ENCODE measurements at places on chromosomes 12 and 14.

DNA sequence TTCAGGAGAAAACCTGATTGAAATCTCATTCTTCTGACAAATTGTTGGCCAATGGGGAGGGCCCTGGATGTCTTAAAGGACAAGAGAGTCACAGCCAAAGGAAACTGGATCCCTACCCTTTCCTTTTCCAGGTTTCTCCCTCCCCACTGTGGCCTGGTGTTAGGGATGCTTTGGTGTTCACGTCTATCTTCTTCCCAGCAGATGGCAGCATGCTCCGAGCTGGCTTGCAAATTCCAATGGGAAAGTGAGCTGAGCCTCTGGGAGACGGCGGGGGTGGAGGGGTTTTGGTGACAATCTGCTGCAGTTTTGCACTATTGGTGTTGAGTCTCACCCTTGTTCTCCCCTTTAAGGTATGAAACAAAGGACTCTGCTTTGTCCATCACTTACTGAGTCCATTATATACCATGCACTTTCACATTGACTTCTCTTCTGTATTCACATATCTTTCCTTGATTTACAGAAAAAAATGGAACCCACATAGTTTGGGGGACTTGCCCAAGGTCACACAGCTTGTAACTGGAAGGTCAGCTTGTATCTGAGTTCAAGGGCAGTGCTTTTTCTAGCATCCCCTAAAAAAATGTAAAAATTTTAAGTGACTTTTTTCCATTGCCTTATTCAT is 39.3 kb downstream of the CCDC177 start:
- peak; percentile 62 for DNase-seq

DNA sequence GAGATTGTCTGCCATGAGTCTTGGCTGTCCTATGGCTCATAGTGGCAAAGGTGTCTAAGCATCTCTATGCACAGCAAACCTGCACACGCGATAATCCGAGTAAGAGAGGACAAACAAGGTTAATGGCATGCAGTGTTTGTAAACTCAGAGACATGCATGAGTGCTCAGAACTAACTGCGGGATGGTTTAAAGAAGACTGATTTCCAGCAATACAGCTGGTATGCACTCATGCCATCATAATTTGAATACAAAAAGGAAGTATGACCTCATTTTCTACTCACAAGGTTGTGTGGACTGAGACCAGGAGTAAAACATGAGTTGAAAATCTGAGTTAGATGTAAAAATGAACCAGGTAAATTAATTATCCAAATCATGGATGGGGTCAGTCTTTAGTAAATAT is 16.6 kb upstream of the TCP11L2 start:
- DNase-seq = no peak

DNA sequence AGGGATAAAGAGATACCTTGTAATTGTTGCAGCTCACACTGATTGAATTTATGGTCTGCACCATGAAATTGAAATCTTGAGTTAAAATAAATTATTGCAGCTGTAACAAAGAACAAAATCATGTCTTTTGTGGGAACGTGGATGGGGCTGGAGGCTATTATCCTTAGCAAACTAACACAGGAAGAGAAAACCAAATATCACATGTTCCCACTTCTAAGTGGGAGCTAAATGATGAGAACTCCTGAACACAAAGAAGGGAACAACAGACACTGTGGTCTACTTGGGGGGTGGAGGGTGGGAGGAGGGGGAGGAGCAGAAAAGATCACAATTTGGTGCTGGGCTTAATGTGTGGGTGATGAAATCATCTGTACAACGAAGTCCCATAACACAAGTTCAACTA is 22.6 kb downstream of the ERP27 start:
- DNase-seq = no peak

- no peak for DNase-seq
Measured at GRCh38 chr14:35678403-35679028, 130.6 kb downstream of the RALGAPA1 start.

Data from tibial artery (tissue), 4 donors.